ENCODE measurements at places on chromosomes 11 and 22.

DNA sequence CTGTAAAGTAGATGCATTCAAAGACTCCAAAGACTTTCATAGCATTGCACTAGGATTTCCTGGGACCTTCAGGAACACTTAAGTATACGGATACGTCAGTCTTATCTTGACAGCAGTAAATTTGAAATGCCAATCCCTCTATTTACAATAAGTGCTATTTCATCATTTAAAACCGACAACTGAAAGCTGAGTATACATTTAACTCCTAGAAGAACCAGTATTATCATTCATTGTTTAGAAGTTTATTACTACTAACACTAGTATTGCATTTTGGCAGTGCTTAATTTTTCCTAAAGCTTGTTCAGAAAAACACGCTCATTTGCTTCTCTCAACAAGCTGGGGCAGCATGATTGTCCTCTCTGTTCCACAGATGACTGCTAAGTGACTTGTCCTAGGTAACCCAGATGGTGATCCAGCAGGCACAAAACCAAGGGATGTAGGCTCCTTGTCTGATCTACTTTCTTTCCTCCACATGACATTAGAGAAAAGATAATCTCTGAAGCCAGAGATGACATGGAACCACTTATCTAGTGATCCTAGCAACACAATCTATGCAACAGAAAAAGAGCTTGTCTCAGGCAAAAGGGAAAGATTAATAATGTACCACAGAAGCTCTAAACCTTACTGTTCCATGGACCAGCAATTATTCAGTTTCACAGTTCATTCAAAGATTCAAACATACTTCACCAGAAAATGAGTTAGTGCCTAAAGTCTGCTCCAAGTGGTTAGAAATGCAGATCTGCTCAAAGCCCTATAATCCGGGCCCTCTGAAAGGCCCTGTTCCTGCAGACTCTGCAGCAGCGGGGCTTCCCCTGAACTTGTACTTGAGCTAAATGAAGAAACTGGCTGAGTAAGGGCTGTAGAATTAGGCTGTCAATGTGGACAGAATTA, 5.2 kb downstream of the MAML2 start:
- DNase-seq = no peak

DNA sequence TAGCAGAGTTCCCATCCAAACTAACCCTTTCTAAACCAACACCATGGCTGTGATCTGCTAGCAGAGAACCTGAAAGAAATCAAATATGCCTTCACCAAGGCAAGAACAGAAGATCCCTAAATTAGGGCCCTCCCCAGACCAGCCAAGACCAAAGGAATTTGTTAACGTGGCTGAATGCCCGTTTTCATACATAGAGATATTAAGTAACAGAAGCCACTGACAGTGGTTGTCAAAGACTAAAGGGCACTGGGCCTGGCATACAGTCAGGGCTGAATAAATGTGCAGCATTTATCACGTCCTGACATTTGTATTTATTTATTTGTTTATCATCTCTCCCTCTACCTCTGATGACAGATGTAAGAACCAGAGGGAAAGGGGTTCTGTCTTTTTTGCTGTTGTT, 271.8 kb downstream of the LARGE1 start:
- no peak for DNase-seq

DNA sequence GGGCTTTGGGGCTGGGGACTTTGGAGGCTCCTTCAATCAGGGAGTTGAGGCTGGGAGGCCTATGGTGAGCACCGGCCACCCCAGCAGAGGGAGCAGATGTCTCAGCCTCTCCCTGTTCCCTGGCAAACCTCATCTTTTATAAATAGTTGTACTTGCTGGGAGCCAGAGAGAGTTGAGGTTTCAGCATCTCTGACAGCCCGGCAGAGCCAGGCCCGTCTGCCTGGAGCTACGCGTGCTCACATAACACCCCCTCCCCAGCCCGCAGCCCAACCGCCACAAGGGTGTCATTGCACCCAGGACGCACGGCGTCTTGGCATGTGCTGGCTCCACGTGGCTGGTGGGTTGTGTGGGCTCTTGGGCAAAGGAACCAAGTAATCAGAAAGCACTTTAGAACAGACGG, 127.1 kb downstream of the CHST1 start:
- no peak for DNase-seq

DNA sequence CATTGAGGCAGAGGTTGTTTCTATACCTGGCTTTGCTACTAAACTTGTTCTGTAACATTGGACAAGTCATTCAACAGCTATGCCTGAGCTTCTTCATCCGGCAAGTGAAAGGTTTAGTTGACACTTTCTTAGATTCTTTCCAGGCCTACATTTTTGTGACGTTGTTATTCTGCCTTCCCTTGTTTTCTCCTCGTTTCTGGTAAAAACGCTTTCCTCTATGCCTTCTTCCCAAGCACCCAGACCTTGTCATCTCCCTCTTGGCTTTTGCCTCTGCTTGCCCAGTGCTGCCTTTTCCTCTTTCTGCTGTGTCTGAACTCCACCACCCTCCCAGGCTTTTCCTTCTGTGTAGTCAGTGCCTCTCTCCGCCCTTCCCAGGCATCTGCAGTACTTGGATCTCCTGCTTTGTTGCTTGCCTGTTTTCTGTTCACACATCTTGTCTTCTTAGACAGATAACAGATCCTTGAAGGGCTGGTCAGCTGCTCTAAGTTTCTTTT, 1.4 kb upstream of the AMOTL1 start:
- no peak for DNase-seq

- no peak for DNase-seq
Measured at GRCh38 chr11:11047851-11048610, 190.2 kb upstream of the ZBED5 start.
